ENCODE measurements at places on chromosomes 3 and 15.

- DNase-seq = no peak
Observed at GRCh38 chr15:57418635-57419034, 42.3 kb downstream of the CGNL1 start.

DNA sequence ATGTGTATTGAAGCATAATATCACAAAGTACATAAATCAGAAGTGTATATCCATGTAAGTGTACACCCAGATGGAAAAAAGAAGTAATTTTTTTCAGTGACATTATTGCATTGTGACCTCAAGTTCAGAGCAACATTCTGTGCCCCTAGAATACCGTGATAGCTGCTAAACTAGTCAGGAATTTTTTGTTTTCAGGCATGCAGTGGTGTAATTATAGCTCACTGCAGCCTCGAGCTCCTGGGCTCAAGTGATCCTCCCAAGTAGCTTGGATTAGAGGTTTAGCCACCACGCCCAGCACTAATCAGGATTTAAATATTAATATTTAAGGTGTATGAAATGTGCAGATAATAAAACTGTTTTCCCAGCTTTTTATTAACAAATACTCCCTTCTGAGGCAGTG, 25.5 kb downstream of the SEC62 start:
- DNase-seq = no peak

DNA sequence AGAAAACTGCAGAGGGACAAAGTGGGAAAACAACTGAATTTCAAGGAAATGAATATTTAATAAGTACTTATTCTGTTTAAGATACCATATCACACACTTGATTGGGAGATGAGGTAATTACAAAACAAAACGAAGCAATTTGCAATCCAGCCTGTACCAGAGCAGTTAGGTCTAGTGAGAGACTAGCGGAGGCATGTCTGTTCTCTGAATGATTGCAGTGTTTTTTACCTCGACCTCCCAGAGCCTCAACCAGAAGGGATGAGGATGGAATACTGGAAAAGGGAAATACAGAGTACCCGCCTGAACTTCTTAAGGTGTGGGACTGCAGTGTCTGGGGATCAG, 59.5 kb downstream of the PIK3CB start:
- DNase-seq = no peak

DNA sequence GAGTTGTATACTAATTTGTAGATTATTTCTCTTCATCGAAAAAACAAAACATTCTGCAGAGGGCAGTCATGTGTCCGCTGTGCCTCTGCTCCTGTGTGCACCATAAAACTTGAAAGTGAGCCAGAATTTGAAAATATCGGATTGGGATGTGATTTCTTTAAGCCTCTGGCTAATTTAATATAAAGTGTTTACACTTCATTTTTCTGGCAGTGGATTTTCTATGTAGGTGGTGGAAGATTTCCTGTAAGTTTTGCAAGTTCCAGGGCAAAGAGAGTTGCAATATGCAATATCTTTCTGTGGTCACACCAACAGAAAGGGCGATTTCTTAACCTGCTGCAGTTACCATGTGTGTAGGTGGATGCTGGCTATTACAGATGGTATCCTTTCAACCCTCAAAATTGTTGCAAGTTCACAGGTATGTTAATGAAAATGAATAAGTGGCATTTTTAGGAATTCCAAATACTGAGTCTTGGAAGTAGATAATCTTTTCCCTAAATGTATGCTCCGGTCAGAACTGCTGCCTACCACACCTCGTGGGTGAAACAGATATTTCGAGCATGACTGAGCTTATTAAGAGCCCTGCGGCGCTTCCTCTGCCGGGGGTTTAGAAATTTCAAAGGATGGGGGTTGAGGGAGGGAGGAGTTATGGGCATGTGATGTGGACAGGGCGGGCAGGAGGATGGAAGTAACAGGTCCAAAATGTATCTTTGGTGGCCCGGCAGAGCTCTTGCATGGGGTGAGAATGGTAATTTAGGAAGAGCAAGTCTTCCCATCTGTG, 134.0 kb downstream of the PGPEP1L start:
- DNase-seq = no peak

GRCh38 chr15:62975515-62975914, 67.0 kb upstream of the TPM1 start:
- DNase-seq = no peak

DNA sequence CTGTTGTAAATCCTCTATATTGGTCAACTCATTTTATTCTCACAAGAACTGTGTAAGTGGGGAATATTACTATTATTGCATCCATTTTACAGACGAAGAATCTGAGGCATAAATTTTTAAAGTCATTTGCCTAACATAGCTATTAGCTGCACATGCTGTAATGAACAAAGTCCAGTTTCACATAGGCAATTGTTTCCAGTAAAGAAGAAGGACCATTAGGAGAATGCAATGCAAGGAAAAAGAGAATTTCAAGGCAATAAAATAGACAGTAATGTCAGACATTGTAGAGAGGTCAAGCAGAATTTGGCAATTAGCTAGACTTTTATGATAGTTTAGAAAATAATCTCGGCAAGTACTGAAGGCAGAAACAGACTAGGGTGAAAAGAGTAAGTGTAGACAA, 578.7 kb upstream of the NECTIN3 start:
- DNase-seq = no peak

DNA sequence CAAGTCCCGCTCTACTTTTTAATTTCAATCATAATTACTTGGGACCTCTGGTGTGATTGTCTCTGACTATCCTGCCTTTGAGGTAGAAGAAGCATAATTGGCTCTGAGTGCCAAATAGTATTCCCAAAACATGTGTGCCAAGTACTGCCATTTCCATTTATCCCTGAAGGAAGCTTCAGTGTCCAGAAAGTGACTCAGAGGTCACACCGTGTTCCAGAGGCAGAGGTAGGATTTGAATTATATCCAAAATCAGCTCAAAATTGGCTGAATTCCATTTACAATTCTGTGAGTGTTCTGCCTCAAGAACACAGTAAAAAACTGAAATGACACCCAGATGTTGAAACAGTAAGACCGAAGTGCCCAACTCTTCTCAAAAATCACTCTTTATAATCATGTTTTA, 255.3 kb downstream of the RSL24D1 start:
- DNase-seq = no peak

DNA sequence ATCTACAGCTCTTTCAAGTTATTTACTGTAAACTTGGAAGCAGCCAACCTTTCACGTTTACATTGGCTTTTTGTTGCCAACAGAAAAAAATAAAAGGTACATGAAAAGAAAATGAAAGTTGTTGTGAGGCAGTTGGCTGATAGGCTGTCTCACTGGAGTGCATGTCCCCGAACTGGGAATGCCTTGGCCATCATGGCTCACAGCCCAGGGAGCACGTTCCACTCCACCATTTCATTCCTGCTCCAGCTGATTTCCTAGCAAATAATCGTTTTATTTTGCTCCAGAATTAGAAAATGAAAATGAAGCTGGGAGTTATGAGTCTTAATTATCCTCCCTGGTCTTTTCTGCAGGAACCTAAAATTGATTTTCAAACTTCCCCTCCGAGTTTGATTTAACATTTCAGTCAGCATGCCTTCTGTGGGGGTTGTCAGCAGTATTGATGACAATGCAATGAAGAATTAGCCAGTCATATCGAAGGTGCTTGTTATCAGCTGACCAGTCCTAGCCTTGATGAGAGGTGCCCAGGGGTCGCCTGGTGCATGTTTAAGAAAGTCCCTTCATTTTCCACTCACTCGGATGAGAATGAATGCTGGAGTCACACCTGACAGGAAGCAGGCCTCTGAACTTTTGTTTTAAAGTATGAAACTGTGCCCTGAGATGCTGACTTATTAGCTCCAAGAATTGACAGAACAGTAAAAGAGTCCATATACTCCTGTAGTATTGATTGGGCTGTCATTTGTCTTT, 293.7 kb upstream of the TRIM42 start:
- no peak for DNase-seq

GRCh38 chr15:38886315-38887163, 321.9 kb upstream of the RASGRP1 start:
- DNase-seq = no peak

GRCh38 chr3:152190636-152191183, 78.0 kb upstream of the MBNL1 start:
- no peak for DNase-seq

- DNase-seq = no peak
Observed at GRCh38 chr15:39573844-39574243, 7.0 kb upstream of the THBS1 start.

- DNase-seq = no peak
Observed at GRCh38 chr3:36840453-36840921, 76.1 kb upstream of the DCLK3 start.

GRCh38 chr3:171013822-171014748, 12.4 kb downstream of the SLC2A2 start:
- no peak for DNase-seq

DNA sequence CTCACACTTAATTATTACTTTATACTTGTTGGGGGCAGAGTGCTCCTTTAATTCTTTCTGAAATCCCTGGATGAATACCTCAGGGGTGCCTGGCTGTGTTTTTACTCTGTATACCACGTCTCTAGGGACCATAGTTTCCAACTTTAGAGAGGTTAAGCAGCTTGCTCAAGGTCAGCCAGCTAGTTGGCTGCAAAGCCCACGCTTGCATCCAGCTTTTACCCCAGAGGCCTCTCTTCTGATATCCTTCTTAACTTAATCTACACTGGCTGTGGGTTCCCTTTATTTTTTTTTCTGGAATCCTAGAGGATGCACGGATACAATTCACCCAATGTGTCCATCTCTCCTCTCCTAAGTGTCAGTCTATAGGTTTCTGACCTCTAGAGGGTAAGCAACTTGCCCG, 1.4 kb downstream of the PDZRN3 start:
- DNase-seq = no peak

DNA sequence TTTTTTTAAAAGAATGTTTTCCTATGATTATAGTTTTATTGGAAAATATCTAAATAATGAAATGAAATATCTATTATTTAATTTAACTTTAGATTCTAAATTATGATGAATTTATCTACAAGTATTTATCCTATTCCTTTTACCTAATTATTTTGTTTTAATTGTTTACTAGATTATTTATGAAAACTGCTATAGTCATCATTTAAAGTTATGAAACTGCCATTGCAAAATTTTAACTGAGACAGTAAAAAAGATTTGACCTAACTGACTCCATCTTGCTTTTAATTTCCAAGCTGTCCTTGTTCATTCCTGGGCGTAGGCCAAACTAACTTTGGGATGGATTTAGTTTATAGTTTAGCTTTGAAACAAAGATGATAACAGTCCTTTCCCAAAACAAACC, 25.9 kb upstream of the FAM3D start:
- no peak for DNase-seq

DNA sequence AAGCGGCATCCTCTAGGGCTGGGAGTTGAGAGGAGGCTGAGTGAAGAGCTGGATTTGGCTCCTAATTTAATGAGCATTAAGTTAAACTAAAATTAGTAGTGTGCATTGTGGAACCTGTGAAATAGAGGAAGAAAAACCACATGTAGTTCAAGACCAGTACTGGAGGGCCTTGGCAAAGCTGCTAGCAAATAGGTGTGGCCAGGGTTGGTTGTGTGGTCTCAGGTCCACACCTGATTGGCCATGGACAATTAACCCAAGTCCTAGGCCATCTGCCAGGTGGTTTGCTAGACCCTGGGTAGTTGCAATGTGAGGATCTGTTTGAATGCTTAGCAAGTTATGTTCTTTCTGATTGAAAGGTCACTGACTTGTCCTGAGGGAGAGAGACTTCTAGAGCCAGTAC, 275.5 kb downstream of the PDCD6IP start:
- DNase-seq = no peak

- no peak for DNase-seq
Observed at GRCh38 chr15:59230531-59231055, 23.9 kb downstream of the LDHAL6B start.

- no peak for DNase-seq
Observed at GRCh38 chr3:64444490-64445108, 219.3 kb upstream of the PRICKLE2 start.

GRCh38 chr15:27763514-27763913, 335.6 kb downstream of the OCA2 start:
- DNase-seq = no peak

GRCh38 chr15:87671289-87671688, 585.2 kb downstream of the NTRK3 start:
- no peak for DNase-seq

GRCh38 chr3:136197159-136197793, 1.1 kb upstream of the MSL2 start:
- peak; percentile 58 for DNase-seq

- no peak for DNase-seq
Observed at GRCh38 chr3:112815981-112816380, 30.7 kb downstream of the CD200R1L start.

GRCh38 chr3:42189001-42189460, 77.0 kb downstream of the CCK start:
- DNase-seq = no peak

- peak; percentile 86 for DNase-seq
Observed at GRCh38 chr3:153221748-153222162, 59.7 kb downstream of the RAP2B start.

GRCh38 chr3:143150071-143150470, 30.5 kb downstream of the CHST2 start:
- no peak for DNase-seq

- no peak for DNase-seq
Observed at GRCh38 chr15:38941399-38941953, 376.9 kb upstream of the RASGRP1 start.

- no peak for DNase-seq
Observed at GRCh38 chr3:156676768-156677479, 2.5 kb downstream of the TIPARP start.

- no peak for DNase-seq
Observed at GRCh38 chr15:67194171-67195114, 60.0 kb downstream of the AAGAB start.

- DNase-seq = no peak
Observed at GRCh38 chr3:182814419-182815062, 21.2 kb downstream of the ATP11B start.

GRCh38 chr3:77562089-77562488, 522.2 kb downstream of the ROBO2 start:
- DNase-seq = no peak

- DNase-seq = no peak
Observed at GRCh38 chr3:66642484-66642883, 141.7 kb upstream of the LRIG1 start.

GRCh38 chr3:53845103-53845880, 927 bp downstream of the CHDH start:
- peak; percentile 37 for DNase-seq

- DNase-seq = no peak
Observed at GRCh38 chr3:114375608-114376421, 82.0 kb downstream of the TIGIT start.

All from pons (tissue), 1 donor.